BJ (cell line): ENCODE measurements at places on chromosomes 2 and 18.
A peak's percentile ranks its signal among the peaks of the same experiment; 100 is the strongest.

DNA sequence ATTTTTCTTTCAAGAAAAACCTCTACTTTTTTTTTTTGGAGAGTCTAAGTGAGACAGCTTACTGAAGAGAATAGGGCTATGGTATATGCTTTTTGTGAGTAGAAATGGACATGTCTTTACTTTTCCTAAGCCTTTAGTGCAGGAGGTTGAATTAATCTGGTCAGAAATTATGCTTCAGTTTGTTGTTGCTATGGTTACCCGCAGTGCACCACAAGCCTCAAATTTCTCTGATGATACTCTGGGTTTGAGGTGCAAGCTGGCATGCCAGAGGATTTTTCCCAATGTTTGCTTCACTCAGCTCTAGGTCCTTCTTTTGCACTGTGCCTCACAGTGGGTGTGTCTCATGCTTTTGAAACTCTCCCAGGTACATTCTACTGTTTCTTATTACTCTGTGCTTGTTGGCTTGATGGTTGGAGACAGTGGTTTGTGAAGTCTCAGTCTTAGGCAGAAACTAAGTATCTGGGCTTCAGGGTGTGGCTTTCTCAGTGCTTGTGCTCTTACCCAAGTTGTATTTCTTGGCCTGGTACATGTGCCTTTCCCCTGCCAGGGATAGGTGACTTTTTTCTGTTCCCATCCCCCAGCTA, 278.3 kb downstream of the RBM43 start:
- no peak for DNase-seq

- no peak for DNase-seq
These were observed 272.5 kb downstream of the TDRD15 start for GRCh38 chr2:21396252-21396651.

- no peak for DNase-seq
These were observed 229.3 kb upstream of the ZSWIM2 start for GRCh38 chr2:187078297-187078696.

- no peak for DNase-seq
These were observed 84.2 kb upstream of the STPG4 start for GRCh38 chr2:47239119-47239969.

- no peak for DNase-seq
These were observed 6.2 kb downstream of the FAM210A start for GRCh38 chr18:13720123-13720522.

- DNase-seq, result peak; percentile 39
These were observed 226.0 kb downstream of the FAM210A start for GRCh38 chr18:13500227-13500865.

DNA sequence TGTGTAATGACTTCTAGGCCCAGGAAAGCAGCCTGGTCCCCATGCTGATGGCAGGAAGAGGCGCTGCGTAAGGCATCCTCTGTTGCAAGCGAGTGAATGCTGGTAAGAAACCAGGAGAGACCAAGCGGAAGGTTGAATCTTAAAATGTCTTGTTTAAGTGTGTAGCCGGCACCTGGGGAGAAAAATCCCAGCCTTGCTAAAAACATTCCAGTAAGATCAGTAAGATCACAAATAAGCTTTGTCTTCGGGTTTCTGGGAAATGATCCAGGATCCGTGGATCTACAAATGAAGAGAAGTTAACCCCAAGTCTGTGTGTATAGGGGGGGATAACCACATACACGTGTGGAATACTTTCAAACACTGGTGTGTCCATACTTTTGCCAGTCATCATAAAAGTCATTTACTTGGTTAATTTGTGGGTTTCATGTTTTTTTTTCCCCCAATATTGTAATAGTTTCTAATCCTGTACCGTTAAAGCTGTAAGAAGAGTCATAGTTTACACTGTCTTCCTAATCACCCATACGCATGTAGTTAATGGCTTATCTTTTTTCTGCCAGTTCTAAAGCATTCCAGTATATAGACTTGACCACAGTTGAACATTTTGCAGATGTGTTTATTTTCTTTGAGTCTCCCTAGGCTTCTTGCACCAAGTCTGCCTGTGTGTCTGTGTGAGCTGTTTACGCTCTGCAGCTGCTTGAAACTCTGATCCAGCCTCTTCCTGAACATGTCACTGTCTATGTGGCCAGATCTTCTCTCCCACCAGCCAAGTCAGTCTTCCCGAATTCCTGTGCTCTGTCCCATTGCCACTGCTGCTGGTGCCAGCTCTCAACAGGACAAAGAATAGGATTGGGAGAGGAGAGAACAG, 135.9 kb upstream of the ARL4C start:
- DNase-seq, result peak; percentile 88

DNA sequence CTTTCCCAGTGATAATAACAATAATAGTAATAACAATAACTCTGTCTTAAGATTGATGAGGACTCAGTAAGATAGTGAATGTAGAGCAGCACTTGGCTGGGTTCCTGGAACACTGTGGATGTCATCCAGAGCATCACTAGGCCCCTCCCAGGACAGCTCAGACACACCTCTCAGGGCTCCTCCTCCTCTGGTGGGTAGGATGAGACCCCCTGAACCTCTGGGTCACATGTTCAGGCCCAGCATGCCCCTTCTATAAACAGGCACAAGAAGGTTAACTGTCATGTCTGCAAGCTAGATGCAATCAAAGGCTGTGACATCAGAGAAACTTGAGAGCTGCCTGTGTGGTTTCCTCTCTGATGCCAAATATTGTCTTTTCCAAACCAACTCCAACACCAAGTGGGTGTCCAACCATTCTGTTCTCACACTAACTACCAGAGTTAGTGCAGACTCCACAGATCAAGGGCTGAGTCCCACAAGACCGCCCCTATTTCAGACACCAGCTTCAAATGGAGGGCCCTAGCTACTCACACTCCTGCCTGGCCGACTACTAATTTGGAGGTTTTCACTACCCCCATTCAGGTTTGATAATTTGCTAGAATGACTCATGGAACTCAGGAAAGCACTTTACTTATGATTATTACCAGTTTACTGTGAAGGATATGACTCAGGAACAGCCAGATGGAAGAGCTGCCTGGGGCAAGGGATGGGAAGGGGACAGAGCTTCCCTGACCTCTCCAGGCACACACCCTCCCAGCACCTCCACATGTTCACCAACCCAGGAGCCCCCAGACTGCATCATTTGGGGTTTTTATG, 46.4 kb upstream of the BZW1 start:
- peak; percentile 91 for DNase-seq

DNA sequence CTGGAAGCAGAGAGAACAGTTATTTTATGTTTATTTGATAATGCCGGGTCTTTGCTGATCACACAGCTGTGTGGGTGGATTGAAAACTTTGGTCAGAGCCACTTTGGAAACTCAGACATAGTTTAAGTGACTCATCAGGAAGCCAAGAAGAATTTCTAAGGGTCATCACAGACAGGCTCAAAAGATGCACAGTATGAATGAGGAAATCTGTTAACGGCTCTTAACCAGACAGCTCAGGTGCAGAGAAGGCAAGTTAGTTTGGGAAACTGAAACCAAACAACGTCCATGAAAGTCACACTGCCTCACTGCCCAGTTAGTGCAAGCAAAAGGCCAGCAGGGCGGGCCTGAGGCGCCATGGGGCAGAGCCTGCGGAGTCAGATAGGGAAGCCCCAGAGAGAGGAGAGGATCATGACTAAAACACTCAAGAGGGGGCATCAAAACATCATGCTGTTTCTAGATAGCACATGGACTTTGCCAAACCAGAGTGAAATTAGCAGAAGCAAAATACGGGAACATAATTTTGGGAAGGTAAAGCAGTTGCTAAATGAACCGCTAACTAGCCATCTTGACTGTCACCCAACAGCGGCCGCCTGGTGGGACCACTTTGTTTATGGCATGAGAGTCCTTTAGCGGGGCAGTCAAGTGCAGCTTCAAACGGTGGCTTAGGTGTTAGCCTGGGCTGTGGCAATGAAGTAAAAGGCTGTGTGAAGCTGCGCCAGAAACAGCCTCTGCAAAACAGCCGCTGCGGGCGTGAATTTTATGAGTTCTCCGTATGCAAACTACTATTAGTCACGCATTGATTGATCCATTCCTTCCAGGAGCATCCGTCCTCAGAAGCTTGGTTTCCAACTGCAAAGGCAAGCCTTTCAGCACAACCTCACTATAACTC, 101.2 kb downstream of the KCTD18 start:
- DNase-seq, result peak; percentile 59

GRCh38 chr2:128490321-128490720, 171.7 kb upstream of the HS6ST1 start:
- no peak for DNase-seq

DNA sequence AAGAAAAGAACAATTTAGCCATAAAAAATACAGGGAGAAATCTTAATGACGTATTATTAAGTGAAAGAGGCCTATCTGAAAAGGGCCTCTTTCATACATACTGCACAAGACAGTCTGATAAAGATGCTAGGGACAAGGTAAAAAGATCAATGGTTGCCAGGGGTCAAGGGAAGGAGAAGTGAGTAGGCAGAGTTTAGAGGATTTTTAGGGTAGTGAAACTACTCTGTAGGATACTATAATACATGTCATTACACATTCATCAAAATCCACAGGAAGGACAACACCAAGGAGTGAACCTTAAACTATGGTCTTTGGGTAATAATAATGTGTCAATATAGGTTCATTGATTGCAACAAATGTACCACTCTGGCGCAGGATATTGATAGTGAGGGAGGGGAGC, 289.3 kb downstream of the FSIP2 start:
- no peak for DNase-seq

DNA sequence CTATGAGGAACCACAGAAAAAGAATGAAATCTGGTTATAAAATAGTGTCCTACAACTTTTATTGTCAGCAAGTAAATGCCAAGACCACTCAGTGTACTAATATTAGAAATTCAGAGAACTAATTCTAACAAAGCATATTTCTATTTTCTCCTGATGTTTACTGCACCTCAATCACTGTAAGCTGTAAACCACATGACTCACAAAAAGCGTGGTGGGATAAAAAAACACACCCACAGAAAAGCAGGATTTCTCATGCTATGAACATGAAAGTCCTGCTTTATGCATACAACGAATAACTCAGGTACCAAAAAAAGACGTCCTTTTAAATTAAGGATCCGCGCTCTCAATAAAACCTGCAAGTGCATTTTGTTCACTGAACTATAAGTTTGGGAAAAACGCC, 797 bp downstream of the TXNL4A start:
- no peak for DNase-seq

- no peak for DNase-seq
These were observed 117.9 kb downstream of the ARHGAP15 start for GRCh38 chr2:143246815-143247744.

DNA sequence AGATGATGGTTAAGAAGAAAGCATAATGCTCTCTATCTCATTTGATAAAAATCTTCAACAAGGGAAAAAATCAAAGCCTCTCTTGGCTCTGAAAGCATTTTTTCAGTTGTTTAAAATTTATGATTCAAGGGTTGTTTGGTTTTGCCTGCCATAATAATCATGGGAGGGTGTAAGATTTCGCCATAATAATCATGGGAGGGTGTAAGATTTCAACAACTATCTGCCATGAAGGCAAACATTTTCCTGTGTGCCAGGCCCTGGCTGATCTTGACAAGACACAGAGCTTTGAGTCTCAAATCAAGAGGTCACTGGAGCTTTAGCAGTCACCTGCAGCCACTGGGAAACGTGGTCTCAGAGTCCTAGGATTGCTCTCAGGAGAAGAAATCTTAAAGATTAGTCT, 175.1 kb upstream of the PIEZO2 start:
- no peak for DNase-seq

GRCh38 chr18:51727780-51728179, 530.3 kb upstream of the MEX3C start:
- no peak for DNase-seq

GRCh38 chr2:54952978-54953456, 97.2 kb downstream of the RTN4 start:
- DNase-seq, result peak; percentile 41

GRCh38 chr2:223260681-223261080, 208.7 kb downstream of the KCNE4 start:
- DNase-seq, result no peak

GRCh38 chr18:28432339-28432738, 255.4 kb upstream of the CDH2 start:
- DNase-seq, result no peak

DNA sequence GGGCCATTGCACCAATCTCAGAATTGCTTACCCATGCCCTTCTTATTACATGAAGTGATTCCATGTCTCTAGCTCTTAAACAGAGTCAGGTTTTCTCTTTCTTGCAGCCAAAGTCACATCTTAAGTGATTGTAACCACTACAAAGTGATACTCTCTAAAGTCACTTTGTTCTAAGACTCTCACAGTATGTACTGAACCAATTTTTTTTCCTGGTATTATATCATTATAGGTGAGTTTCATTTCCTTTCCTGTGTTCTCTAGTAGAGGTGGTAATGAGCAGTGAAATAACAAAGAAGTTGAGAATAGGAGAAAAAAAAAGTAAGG, 66.3 kb upstream of the DARS1 start:
- DNase-seq, result no peak

DNA sequence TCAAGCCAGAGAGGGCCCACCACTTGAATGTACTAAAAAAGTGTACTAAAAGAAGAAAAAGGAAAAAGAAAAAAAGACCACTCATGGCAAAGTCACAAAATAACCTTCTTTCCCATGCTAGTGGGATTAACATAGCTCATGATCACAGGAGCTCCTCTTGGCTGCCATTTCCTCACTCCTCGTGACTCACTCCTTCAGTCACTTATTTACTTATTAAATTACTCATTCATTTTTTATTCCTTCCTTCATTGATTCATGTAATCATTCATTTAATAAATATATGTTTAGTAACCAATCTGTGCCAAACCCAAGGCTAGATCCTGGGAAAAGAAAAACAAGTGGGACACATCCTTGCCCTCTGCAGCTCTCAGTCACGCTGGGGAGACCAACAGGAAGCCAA, 300.5 kb downstream of the INSIG2 start:
- no peak for DNase-seq

DNA sequence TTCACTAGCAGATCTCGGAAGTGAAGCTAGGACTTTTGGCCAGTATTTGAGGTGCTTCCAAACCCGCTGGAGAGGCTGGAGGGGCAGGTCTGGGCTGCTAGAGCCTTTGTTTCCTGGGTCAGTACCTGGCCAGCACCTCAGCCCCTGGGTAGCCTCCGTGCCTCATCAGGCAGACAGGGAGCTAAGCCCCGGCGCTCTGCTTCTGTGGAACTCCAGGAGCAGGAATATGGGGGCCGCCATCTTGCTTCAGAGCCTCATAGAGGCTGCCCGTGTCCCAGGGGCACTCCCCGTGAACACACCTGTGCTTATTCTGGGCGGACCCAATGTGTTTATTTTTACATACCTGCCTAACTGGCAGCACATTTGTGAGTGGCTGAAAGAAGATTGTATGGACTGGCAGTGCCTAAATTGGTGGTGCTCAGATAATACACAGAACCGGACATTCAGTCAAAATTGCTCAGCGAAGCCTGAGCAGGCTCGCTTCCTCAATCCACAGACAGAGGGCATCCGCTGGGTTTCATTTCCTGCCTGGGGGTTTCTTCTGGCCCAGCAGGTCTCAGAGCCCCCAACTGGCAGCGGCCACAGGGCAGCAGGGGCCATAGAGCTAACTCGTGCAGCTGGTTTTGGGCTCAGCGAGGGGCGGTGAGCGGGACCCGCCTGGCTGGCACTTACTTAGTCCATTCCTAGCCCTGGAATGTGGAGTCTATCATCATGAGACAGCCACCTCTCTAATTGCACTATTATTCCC, 176.8 kb upstream of the ALKAL2 start:
- DNase-seq, result no peak
